Activated CD4-positive, alpha-beta T cell treated with anti-CD3 and anti-CD28 coated beads for 1 hour (primary cell): ENCODE measurements at places on chromosomes 12 and 14.

DNA sequence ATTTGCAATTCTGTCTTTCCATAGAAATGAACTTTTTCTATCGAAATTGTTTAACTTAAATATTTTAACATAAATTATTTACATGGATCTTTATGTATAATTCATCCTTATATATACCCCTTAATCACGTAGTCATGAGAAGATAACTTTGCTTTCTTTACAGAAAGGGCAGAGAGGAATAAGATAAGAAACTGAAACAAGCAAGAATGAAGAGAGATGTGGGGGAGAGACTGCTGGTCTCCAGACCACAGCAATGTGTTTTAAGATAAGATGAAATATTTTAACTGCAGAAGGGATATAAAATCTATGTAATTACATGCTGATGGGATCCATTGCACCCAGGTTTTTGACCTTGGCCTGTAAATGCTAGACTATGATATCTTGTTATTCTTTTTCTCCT, 34.7 kb upstream of the DNM1L start:
- DNase-seq: no peak

GRCh38 chr12:14824012-14824634, 10.1 kb upstream of the SMCO3 start:
- no peak for DNase-seq

DNA sequence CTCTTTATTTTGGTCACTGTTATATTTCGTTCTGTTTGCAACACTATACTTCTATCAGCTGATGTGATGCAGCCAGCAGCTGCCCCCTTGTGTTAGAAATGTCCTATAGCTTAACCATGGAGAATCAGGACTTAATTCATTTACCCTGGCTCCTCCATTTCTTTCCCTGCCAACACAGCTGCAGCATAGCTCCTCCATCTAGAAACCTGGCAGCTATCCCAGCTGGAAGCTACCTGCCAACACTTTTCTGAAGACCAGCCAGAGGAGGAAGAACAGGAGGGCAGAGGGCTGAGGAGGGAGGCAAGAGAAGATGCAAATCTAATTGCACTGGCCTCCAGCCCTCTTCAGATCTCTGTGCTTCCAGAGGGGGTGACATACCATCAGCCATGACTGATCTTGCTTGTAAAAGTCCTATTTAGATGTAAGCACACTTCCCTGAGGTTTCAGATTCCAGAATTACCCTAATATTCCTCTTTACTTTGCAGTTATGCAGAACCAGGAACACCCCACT, 156.8 kb upstream of the TMEM260 start:
- DNase-seq: no peak

DNA sequence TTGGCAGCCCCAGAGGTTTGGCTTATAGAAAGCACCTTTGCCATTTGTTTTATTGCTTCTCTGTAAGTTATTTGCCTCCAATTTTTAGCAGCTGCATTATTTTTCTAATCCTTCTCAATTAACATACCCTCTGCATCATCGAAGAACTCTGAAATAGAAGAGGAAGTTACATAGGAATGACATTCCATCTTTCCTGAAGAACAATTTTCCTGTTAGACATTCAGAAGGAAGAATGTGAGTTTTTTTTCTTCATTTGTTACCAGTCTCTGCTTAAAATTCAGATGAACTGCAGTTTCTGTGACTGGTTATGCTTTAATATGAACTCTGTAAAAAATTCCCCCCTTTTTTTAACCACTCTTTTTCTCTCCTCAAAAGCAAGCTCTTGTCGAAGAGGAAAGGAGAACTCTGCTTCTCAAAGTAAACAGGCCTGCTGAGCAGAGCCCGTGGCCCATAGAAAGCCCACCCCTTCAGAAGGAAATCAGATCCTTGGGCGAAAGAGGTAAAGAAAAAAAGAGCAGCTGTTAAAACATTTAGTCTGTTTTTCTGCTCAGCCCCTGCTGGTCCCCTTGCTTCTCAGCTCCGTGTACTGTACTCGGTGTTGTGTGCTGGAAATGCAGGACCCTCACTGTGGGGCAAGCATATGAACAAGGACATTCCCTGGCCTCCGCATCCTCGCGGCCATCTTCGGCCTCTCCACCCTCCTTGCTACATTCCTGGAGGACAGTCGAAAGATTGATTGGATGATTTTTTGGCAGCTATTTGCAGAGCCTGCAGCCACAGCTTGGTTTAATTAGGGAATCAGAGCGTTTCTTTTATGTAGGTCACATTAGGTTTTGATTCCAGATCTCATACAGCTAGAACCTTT, 164.4 kb upstream of the LRIG3 start:
- DNase-seq: no peak

DNA sequence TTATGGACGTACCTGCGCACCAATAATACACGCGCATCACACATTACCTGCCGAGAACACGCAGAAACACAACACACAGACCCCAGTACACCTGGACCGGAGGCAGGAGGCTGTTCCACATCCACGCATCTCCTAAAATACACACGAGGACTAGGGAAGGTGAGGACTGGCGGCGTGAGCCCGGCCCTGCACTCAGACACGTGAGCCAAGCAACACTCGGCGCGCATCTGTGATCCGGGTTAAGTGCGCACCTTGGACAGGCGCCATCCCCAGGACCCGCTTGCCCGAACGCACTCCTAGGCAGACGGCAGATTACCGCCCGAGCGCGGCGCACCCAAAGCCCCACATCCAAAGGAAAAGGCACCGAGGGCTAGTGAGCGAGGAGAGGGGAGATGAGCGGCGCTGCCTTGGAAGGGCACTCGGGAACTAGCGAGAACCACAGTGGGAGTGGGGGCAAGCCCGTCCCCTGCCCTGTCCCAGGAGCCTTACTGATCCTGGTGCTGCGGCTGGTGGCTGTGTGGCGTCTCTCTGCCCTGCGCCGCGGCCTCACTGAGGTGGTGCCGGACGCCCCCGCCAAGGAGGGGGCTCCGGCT, 417 bp downstream of the GLS2 start:
- no peak for DNase-seq

DNA sequence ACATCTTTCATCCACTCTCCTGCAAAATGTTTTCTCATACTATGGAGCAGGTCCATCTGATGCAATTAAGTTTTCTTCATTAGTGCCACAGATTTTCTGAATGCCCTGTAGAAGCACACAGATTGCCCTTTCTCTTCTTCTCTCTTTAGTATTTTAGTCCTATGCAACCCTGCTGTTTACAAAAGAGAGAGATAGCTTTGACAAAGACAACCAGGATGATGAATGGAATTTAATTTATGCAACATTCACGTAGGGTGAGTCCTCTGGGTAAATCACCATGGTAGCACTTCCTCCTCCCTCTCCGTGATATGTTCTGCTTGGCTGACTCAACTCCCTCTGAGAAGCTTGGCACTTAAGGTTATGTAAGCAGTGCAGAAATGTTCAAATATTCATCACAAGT, 400.9 kb upstream of the PDE3A start:
- no peak for DNase-seq

- DNase-seq: no peak
Measured at GRCh38 chr12:46629331-46630229, 196.2 kb downstream of the SLC38A4 start.

- no peak for DNase-seq
Measured at GRCh38 chr12:111010916-111011657, 90.7 kb upstream of the MYL2 start.

GRCh38 chr12:54853933-54854538, at the start of gene MUCL1:
Gene MUCL1 (plus strand): TSS chr12:54854516. CDS start chr12:54854583, 67 bp downstream.
- peak; percentile 50 for DNase-seq

DNA sequence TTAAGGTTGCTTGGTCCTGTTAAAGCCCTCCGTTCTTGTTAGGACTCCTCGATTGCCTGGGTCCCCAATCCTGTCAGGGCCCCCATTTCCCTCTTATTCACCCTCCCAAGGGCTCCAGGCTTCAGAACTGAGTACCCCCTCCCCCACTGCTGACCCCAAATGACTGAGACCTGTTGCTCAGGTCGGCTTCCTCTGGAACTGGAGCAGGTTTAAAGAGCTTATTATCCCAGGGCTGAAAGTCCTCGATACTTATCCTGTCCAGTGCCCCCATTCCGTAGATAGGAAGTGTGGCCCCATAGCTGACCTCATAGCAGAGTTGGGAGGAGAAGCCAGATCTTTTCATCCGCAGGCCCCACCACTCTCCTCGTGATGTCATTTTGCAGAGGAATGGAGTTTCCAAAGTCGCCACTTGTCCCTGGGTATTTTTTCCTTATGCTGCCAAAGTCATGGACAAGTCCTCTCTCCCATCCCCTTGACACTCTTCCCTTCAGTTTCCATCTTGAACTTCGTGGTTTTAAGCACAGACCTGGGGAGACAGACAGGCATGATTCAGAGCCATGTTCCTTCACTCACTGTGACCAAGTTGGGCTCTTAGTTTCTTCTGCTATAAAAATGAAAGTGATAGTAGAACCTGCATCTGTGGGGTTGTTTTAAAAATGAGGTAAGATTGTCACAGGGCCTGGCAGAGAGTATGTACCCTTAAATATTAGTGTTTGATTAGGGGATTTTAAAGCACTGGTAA, 1.2 kb downstream of the USP30 start:
- peak; percentile 15 for DNase-seq

DNA sequence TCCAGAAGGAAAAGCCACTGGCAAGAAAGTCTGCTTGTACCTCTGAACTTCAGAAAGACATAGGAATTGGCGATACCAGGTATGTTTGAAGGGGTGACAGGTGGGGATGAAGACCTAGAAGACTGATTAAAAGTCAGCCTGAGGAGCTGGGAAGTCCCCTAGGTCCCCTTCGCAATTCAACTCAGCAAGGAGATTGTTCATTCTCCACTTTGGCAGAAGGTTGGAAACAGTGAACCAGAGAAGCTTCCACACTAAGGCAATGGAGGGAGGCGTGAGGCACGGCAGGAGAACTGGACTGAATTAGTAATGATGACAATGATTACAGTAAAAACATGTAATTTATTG, 240.3 kb upstream of the TMPO start:
- DNase-seq: no peak

- DNase-seq: no peak
Measured at GRCh38 chr14:55265197-55265596, 6.0 kb upstream of the FBXO34 start.

DNA sequence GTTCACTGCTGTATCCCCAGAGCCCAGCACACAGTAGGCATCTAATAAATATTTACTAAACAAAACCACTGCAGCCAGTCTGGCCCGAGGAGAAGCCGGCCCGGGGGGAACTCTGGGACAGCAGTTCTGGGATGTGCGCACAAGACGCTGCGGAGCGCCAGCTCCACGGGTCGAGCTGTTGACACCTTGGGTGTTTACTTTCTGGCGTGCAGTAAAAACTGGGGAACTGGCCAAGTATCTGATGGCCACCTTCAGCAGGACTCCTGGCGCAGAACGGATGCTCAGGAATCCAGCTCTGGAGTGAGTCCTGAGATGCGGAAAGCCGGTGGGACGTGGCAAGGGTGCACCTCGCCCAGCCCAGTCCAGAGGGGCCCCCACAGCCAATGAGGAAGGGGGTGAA, 65.6 kb downstream of the NCOR2 start:
- DNase-seq: no peak

DNA sequence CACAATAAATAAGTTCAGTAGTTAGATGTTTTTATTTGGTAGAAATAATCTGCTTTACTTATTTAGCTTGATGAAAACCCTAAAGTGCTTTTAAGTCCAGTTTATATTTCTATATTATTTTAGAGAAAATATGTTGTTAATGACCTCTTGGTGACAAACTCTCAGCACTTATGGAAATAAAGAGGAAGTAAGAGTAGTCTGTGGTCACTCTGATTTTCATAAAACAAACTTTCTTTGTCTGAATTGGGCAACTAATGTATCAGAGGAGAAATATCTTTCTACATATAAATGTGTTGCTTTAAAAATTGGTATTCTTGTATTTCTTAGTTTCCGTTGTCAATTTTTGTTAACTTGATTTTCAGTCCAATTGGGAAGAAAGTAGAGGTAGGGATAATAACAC, 878.9 kb upstream of the SEL1L start:
- no peak for DNase-seq

DNA sequence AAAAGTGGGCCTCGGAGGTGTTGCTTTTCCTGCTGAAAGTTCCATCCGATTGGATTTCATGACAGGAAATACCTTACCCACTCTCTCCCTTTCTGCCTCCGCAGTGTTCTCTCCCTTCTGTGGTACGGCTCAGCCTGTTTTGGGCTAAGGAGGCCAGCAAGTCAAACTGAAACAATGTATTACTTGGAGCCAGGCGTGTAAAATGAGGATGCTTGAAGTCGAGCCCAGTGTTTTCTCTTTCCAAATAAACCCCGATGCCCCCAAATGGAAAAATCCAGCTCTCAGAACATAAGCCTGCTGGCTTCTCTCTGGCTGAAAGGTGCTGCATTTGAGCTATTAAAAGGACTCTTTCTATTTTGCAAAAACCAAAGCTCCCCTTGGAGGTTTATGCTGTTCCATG, 124.7 kb downstream of the ZNF664 start:
- no peak for DNase-seq

DNA sequence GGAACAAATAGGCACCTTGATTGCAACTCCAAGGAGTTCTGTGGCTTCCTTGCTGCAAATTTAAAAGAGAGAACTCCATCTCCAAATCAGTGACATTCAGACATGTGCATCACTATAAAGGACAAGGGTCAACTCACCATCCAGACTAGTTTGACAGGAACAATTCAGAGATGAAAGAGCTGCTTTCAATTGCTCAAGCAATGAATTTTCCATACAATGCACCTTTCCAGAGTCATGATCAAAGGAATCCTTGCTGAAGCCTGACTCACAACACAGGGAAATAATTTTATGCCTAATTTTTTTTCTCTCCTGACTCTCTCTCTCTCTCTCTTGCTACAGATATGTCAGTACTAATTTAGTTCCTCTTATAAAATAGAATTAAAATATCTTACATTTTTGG, 380.5 kb upstream of the GARIN6 start:
- no peak for DNase-seq

DNA sequence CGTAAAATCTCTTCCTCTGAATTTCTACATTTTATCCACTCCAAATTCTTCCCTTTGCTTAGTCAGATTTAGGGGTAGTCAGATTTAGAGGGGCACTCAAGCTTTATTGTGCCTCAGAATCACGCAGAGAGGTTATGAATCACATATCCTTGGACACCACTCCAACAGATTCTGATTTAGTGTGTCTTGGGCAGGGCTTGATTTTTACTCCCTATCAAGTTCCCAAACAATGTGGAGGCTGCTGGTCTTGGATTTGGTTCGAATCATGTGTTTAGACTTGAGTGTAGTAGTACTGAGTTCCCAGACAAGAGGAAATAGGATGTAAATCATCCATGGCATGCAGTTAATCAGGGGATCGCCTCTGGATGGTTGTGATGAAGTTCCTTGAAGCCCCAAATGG, 298.1 kb upstream of the CLEC14A start:
- DNase-seq: no peak
